ENCODE measurements at places on chromosomes 6 and 20. TPM values are rescaled to one million over a fixed set of nuclear protein-coding genes. Genes with fewer than 3 reads are reported as not detected.

NDUFAF5 gene
- total RNA-seq, result 19.3 TPM

DNA sequence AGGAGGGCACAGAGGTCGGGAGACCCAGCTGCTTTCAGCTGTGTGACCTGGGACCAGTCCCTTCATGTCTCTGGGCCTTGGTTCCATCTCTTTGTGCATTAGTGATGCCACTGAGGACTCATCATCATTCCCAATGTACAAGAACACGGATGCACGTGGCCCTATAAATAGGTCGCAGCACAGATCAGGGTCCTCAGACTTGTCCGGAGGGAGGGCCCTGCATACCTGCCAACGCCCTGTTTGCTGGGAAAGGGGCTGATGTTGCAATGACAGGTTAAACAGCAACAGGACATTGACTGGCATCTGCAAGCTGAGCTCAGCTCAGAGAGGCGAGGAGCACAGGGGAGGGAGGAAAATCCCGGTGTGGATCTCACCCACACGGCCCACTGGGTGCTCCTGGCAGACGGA, 21.8 kb downstream of the TGM2 start:
- no peak for DNase-seq

- DNase-seq, result no peak
These were observed 582.3 kb upstream of the GJE1 start for GRCh38 chr6:141550471-141550870.

ERVFRD-1 gene
- 0.22 TPM for total RNA-seq

GRCh38 chr6:120534954-120535353, 799.3 kb downstream of the TBC1D32 start:
- no peak for DNase-seq

DNA sequence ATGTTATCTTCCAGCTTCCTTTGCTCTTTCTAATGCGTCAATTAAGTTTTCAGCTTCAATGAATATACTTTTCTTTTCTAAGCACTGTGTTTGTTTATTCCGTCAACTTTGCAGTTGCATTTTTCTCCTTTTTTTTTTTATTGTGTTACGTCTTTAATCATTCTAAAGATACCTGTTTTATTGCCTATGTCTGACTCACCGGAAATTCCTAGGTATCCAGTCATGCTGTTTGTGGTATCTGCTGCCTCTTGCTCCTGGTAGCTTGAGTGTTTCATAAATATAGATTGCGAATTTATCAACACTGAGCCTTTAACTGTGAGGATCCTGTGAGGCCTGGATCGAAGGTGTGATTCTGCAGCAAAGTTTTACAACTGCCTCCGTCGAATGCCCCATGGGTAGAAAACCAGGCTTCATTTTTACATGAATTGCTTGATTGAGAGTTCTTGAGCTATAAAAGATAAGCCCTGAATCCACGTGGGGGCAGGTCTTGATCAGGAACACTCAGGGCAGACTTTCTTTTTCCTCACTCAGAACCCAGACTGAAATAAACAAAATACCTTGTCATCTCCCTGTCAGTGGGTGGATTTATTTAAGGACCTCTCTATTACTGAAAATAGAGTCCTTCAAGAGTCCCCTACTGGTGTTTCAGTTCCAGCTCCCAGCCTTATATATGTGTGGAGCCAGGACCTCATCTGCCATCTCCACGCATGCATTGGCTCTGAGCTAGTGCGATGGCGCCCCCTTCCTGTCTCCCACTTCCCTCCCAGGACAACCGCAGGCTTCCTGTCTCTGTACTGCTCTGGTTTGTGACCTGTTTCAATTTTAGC, 60.1 kb upstream of the LRRC1 start:
- DNase-seq, result no peak

- DNase-seq, result no peak
These were observed 16.5 kb downstream of the PXMP4 start for GRCh38 chr20:33703498-33704137.

DNA sequence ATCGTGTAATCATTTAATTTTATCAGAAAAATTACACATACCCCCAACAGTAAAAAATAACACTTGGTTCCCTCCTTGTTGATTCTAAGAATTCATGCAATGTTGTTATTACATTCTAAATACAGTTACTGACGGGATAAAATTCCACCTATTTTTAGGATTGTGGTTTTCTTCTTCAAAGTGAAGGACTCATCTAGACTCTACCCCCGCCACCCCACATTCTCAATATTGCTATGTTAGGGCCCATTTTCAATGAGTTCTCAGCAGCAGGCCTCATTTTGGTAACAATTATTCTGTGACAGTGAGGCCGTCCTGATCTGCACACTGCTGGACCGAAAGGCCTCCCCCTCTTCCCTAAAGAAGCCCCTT, 43.5 kb downstream of the PREX1 start:
- no peak for DNase-seq

FBXO9 gene
- 50.6 TPM for total RNA-seq

- no peak for DNase-seq
These were observed 274.0 kb upstream of the PREP start for GRCh38 chr6:105676857-105677256.

CLDN20 gene
- total RNA-seq, result 4.4 TPM

GRCh38 chr6:124197148-124197547, 393.5 kb downstream of the NKAIN2 start:
- DNase-seq, result no peak

GRCh38 chr6:154367336-154367735, 10.7 kb upstream of the IPCEF1 start:
- no peak for DNase-seq

DNA sequence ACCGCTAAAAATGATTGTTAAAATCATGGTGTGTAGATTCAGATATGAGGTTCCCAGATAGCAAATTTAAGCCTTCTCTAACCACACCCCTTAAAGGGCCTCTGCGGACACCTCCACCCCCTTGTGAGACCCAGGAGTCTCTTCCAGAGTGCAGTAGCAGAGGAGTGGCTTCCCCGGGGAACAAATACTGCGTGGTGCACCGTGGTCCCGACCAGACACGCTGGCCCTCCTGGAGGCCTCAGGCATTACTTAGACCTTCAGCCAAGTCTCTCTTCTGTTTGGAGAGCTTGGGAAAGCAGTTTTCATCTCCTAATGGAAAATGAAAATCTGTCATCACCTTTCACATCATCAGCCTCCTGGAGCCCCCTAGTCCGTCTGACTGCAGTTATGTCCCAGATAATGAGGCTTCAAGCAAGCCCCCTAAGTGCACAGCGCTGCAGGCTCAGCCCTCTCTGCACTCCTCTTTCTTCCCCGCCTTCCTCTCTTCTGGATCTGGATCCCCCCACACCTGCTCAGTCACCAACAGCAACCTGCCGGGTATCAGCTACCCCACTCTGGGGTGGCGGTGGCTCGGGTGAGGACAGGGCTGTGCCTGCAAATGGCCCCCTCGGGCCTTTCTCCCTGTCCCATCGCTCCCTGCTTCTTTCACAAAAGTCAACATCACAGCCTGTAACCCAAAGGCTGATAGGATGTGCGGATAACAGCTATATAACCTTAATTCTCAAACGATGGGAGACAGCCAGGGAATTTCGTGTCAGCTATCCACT, 58.8 kb upstream of the TAGAP start:
- no peak for DNase-seq

BCAS4 gene
- total RNA-seq, result 0.84 TPM

GRCh38 chr6:25403150-25403549, 124.0 kb downstream of the CARMIL1 start:
- no peak for DNase-seq

SLC22A3 gene
- total RNA-seq, result 205 TPM

GRCh38 chr6:137115658-137116057, 57.8 kb downstream of the IL22RA2 start:
- no peak for DNase-seq

GRCh38 chr6:118285791-118286190, 262.3 kb upstream of the PLN start:
- no peak for DNase-seq

DNA sequence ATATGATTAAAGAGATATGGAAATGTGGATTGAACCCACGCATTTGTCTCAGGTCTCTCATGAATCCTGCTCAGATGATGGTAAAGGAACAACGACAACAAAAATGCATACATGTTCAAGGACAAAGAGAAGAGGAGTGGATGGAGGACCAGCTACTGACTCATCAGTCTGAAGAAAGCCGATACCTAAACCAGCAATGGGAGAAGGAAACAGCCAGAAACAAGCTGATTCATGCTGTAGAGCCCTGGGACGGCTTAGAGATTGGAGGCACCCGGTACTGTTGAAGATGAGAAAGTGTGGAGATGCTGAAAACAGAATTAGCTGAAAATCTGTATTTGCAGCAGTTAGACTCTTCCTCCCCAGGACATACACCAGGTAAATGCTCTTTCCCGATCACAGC, 14.4 kb upstream of the RIPPLY2 start:
- no peak for DNase-seq

- DNase-seq, result no peak
These were observed 212.3 kb upstream of the PRDM1 start for GRCh38 chr6:105873799-105874198.

STX7 gene
- total RNA-seq, result 57.6 TPM

DNA sequence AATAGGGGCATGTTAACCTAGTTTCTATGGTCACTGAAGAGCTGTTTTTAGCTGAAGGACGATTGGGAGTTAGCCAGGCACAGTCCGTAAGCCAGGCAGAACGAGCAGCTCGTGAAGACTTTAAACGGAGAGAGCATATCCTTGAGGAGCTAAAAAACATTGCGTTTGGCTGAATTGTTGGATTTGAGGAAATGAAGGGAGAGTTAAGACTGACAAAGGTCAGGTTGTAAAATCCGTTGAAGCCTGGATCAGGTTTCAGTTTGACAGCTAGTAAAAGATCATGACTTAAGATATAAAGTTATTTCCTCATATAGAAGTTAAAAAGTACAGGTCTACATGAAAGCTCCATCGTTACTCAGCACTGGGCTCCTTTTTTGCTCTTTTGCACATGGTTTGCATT, 2.8 kb downstream of the DBNDD2 start:
- no peak for DNase-seq

DNA sequence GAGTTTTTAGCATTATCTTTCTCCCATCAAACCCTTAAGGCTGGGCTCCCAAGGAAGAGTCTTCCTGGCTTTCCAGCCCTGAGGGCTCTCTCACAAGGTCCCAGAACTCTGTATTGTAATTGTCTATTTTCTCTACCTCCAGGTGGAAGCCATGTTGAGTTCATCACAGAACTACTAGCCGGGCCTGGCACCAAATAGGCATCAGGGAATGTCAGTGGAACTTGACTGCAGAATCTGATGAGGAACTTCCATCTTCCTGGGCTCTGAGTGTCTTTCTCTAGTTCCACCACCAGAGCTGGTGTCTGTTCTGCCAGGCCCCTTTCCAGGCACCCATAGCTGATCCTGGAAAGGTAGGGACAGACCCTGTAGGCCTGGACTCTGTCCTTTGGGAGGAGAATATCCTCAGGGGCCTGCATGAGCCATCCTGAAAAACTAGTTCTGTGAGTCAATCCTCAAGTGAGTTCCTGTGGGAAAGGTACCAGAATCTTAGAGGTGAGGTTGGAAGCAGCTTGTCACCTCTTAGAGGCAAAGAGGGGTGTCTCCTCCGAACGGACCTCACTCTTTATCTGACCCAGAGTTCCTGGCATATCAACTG, 11.1 kb upstream of the TOP1 start:
- no peak for DNase-seq

HTR1B gene
- total RNA-seq, result 0.44 TPM

DNA sequence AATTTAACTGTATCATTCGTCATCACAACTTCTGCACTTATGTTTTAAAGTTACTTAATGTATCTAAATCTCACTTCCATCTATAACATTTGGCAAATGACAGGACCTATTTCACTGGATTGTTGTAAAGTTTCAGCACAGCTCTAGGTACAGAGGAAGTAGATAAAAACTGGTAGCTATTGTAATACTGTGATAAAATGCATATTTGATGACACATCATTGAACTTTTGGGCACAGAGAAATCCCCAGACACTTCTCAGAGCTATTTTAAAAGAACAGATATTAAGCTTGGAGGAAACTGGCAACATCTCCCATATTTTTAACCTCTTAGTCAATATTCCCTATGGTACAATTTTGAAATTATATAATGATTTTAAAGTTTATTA, 138.7 kb downstream of the RFPL4B start:
- DNase-seq, result no peak

ADGRF4 gene
- total RNA-seq, result not detected

- DNase-seq, result no peak
These were observed 100.8 kb upstream of the FRMD1 start for GRCh38 chr6:168179702-168180382.
